ENCODE measurements at places on chromosomes 2 and 18. TPM values are rescaled to one million over a fixed set of nuclear protein-coding genes. Genes with fewer than 3 reads are reported as not detected.
A peak's percentile ranks its signal among the peaks of the same experiment; 100 is the strongest.

GRCh38 chr2:69032336-69032735 lies 19.4 kb downstream of the ANTXR1 start:
- DNase-seq = no peak

DNA sequence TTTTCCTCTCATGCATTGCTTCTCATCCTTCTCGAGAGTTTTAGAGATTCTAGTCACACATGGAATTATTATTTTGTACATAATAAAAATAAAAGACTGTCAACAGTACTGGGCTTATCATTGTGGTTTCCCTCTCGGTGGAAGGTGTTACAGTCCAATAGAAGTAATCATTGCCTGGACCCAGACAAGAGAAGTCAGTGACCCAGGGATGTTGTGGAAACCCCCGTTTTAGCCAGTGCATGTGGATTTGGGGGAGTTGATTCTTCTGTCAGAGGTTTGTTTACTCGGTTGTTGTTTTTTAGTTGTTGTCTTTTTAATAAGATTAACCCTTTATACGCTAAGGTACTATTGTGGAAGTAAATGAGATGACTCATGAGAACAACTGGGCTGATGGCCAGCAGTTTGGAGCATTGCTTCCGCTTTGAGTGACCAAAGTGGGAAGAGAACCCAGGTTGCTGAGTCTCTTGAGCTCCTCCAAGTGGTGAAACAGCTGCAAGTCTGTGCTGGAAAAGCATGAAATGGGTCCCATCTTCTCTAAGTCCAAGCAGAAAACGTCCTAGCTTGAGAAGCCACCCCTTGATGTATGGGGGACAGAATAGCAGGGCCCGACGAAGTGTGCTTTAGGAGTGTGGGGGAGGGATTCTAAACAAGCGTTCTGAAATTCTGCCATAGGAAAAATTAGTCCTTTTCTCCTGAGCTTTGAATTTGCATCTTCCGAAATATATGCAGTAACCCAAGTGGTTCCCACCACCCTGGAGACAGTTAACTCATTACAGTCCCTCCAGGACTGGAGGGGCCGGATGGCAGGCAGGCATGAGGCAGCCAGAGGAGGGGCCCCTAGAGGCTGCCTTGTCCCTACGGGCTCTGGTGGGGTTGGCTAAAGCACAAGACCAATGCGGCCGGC lies 61.8 kb upstream of the GPR45 start:
- peak; percentile 61 for DNase-seq

TYMS gene
- 42.1 TPM for total RNA-seq

CFC1 gene
- total RNA-seq = 0.69 TPM

DNA sequence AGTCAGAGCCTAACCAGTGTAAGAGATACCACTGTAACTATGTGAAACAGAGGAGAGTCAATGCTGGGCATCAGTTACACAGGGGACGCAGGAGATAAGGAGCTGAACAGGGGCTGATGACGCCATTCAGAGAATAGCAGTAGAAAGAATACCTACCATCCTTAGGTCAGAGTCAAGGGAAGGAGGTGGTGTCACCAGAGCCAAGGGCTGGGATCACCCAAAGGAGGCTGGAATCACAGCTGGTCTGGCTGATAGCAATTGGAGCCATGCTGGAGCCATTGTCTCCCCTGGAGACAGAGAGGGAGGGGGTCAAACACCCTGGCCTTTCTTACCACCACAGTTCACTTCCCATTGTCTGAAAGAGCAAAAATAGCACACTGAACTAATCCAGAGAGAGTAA lies 37.3 kb upstream of the C18orf32 start:
- no peak for DNase-seq
